NCI-H1105 (cell line): ENCODE measurements at places on chromosomes 5 and 9.

- DNase-seq: no peak
Measured at GRCh38 chr5:2333291-2333690, 418.2 kb downstream of the IRX2 start.

GRCh38 chr9:710951-711745, 130.3 kb upstream of the DMRT1 start:
- DNase-seq: no peak

DNA sequence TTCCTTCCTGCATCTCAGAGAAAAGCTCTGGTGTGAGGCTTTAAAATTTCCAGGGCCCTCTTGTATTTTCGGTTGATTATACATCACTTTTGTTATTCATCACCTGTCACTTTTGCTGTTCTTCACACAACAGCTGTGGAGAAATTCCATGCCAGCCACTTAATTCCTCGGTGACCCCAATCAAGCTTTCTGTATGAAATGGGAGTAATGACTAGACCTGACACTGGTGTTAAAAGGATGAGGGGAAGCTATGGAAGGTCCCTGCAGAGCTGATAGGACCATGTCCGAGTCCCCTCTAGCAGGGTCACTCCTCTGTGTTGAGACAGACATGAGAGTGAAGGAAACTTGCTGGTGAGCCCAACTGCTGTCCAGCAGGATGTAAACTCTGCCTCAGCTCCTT, 59.7 kb downstream of the GPR21 start:
- DNase-seq: no peak

DNA sequence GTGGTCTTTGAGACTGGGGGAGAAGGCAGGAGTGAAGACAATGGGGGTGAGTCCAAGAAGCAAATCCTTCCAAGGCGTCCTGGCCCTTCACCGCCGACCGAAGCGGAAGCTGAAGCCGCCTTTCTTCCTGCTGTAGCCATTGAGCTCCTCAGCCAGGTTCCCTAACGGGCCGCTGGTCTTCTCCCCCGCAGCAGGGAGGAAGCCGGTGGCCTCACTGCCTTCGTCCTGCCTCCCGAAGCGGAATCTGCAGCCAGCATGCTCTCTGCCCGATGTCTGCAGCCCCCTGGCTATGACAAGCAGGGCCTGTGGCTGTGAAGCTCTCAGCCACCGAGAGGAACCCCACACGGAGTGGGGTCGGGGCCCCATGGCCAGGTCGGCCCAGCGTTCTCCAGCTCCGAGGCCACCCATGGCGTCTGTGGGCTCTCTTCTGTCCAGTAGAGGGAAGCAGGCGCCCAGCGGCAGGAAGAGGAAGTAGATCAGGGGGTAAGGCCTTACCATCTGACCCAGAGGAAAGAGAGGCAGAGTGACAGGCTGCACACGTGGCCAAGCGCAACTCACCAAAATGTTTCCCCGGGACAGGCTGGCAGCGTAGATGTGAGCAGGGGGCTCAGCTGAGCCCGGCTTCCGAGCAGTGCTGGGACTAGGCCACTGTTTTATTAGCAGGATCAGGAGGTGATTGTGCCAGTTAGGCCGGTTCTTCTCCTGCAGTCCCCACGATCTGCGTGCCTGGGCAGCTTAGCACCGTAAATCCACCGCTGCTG, 3.1 kb downstream of the QRFP start:
- no peak for DNase-seq

DNA sequence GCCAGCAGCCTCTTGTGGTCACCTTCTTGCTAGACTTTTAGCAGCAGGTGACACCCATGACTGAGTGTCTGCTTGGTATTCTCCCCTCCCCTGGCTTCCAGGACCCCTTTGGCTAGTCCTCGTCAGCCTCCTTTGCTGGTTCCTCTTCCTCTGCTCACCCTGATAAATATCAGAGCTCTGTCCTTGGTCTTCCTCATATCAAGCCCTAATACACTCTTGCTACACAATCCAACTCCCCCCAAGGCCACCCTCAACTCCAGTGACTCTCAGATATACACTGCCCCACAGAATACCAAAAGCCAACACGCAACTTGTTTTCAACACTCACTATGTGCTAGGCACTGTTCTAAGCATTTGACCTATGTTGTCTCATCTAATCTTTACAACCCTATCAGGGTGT, 30.3 kb upstream of the LCP2 start:
- DNase-seq: no peak

DNA sequence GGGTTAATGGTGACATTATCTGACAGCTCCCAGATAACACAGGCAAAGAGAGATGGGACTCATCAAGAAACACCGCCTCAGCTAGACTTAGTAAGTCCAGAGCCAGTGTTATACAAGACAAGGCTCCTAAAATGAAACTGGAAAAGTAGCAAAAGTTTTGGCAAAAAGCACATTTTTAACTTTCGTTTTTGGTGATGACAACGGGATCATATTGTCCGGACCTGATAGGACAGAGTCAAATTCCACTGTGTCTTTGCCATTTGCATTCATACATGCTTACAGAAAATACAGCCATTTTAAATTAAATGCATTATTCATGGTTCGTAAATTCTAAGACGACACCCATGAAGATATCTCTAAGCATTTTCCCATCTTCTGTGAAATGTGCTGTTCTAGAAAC, 152.1 kb downstream of the CRB2 start:
- no peak for DNase-seq

GRCh38 chr5:38874948-38875456, 29.2 kb downstream of the OSMR start:
- DNase-seq: no peak

GRCh38 chr9:71515626-71516025, 252.7 kb downstream of the CEMIP2 start:
- DNase-seq: no peak

- no peak for DNase-seq
Measured at GRCh38 chr9:115799734-115800133, 353.9 kb upstream of the PAPPA start.

GRCh38 chr5:170195961-170196360, 36.8 kb upstream of the C5orf58 start:
- DNase-seq: no peak

GRCh38 chr5:174514325-174514724, 210.1 kb upstream of the MSX2 start:
- DNase-seq: no peak

DNA sequence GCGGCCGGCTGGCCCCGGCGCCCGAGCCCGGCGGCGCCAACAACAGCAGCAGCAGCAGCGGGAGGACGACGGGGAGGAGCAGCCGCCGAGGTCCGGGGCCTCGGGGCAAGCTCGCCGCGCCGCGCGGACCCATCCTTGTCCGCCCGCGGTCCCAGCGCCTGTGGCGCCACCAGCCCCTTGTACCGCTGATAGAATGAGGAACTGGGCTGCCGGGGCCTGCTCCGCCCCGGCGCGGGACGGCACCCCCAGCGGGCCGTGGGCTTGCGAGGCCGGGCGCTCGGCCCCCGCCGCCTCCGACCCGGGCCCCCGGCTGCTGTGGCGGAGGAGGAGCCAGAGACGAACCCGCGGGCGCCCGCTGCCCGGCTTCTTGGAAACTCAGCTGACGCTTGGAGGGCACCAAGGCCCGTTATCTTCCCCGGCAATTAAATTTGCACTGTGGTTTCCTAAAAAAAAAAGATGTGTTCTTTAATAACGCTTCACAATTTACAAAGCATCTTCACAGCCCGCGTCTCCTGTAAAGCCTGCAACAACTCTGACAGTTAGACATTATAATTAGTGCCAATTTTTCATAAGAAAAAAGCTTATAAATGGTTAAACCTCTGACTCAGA, at the start of gene ARSB:
TSS of gene ARSB (minus strand) at position 195 of the 609 bp plus-strand sequence. CDS start at position 133, 62 bp downstream.
- no peak for DNase-seq

DNA sequence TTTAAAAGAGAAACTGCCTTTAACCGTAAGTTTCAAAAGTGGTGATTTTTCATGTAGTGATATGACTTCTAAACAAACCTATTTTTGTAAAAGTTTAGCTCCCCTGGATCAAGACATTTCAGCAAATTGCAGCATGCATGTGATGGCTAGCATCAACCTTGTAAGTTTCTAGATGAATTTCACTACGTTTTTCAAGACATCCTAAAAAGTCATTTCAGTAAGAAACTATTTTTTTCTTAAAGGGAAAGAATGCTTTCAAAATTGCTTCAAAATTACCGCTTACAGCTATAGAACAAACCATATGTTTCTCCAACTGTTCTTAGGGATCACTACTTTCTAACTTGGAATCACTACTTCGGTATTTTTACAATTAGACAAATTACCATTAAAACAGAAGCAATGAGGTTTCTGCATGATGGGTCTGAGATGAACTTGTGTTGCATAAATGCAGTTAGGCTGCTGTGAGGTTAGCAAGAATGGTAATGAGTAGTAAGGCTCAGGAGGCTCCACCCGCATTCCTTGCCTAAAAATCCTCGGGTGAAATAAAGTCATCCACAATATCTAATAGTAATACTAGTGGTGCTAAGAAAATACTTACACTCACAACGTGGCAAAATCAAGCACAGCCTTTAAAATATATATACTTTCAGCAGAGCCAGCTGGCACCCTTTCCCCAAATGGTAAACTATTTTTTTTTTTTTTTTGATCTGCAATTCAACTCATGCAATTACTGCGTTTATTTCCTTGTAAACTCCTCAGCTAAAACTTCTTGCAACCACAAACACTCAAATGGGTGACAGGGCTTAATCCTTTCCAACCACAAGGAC, 53.8 kb downstream of the CDC14B start:
- DNase-seq: no peak

DNA sequence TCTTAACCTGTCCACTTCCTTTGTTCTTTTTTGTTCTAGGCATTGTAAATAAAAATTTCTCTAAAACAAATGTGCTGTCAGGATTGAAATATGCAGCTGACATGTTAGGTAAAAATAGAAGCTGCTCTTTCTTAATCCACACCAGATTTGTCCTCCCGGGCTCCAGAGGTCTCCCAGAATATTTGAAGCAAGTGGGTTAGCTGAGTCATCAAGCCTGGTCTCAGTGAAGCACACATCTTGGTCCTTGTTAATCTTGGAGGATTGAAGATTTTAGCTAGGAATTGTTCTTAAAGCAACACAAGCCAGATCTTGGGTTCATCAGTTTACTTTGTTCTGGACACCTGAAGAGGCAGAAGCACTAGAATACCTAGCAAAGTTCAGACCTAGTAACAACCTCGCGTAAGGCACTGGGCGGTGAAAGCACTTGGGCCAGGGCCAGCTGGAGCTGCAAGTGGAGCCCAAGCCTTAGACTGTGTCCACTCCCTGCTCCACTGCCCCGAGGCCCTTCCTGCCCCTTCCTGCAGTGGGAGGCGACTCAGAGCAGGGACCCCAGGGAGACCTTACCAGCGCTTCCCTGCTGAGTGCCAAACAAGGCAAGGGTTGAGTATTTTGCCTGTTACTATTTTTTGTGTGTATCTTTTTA, 36.5 kb downstream of the HABP4 start:
- DNase-seq: no peak

GRCh38 chr5:67774267-67774552, 441.3 kb upstream of the PIK3R1 start:
- no peak for DNase-seq

DNA sequence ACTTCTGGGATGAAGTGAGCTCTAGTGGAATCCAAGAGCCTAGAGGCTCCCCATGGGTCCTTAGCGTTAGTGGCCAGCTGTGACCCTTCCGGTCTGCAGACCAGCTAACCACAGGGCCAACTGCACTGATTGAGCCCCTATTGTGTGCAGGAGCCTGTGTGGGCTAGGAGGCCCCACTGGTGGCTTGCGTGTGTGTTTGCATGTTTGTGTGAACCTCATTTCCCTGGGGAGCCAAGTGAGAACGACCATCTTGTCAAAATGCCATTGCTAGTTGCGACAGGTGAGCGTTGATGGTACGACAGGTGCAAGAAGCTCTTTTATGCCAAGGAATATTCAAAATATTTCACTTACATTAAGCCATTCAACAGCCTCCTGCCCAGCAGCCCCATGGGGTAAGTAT, 44.1 kb upstream of the ANKRD33B start:
- DNase-seq: no peak

DNA sequence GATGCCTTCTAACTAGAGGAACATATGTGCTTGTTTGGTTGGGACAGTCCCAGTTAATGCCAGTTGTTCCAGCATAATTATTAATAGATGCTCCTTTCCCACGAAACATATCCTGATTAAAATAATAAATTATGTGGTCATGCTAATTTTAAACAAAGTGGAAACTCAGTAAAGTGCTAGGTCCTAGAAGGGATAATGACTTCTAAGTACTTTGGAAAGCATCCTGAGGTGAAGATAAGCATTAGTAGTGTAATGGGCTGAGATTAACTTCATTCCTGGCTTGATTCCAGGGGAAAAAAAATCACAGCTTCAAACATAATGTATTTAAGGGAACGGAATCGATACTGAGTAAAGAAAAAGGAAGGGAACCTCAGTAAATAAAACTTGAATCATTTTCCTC, 213.7 kb upstream of the SNX2 start:
- no peak for DNase-seq

GRCh38 chr5:73814233-73814846, 188.3 kb downstream of the ARHGEF28 start:
- no peak for DNase-seq

GRCh38 chr5:10441992-10442435, 335 bp downstream of the ROPN1L start:
- DNase-seq: peak; percentile 56

- DNase-seq: no peak
Measured at GRCh38 chr5:33890131-33891032, 1.4 kb downstream of the ADAMTS12 start.

- no peak for DNase-seq
Measured at GRCh38 chr5:3509290-3509689, 86.3 kb upstream of the IRX1 start.

DNA sequence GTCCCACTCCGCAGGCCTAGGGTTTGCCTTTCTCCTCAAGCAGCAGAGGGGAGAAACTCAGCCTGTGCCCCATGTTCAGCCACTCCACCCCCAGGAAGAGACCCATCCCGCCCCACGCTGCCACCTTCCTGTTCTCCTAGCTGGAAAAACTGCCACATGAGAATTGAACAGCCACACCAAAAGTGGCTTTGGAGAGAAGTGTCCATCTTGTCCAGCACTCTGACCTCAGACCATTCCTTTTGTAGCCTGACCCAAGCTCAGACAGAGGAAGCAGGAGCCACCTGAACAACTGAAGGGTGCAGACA, 8.3 kb upstream of the SLC25A48 start:
- DNase-seq: no peak

- DNase-seq: no peak
Measured at GRCh38 chr5:135578685-135579341, at the start of gene CXCL14. TSS of gene CXCL14 (minus strand) at chr5:135578991. CDS start at chr5:135578778, 213 bp downstream.

DNA sequence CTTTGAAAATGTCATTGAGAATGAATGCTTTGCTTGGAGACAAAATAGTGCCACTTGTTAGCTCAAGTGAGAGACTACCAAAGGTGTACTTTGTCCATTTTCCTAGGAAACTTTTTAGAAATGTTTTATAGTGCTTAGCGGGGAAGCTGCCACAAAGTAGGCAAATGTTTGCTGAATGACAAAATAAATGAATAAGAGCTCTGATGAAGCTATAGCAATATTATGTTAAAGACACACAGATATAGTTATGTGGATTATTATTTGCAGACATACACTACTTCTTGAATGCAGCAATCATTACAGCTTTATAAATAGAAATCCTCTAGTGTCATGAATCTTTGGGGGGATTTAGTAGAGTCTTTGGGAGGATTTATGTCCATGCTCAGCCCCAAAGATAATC, 92.7 kb upstream of the C6 start:
- no peak for DNase-seq

GRCh38 chr9:86783884-86784283, 163.4 kb downstream of the GAS1 start:
- no peak for DNase-seq
